Stimulated activated CD4-positive, alpha-beta T cell treated with anti-CD3 and anti-CD28 coated beads, Interleukin-15, amount 100 ng/mL, for 48 hours (primary cell): ENCODE measurements at places on chromosomes 5 and 9.

GRCh38 chr5:128591598-128592455 is 53.8 kb upstream of the FBN2 start:
- DNase-seq, result no peak

GRCh38 chr9:81632599-81632998 is 56.7 kb downstream of the TLE1 start:
- no peak for DNase-seq

DNA sequence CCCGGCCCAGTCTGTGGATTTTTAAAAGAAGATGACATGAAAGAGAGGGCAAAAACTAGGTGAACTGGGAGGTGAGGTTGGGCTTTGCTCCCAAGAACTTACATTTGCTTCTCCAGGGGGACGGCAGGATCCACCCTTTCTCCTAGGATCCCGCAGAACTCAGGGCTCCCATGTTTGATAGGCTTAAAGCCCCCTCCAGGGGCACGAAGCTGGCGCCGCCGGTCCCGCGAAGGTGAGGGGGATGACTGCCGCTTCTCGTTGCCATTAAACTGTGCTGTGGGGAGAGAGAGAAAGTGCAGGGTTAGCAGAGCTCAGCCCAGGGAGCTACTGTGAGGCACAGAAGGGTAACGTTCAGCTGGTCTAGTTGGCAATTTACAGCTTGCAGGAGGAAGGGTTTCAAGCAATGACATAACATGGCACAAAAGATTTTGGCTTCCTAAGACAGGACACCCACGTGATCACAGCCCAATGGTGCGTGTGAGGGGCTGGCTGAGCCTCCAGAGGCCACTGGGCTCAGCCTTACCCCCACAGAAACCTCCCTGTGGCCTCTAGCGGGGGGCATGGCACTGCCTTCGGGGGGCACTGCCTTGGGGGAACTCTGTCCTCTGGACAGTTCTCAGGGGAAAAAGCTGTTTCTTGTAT is 52.0 kb upstream of the SLC25A51 start:
- no peak for DNase-seq

DNA sequence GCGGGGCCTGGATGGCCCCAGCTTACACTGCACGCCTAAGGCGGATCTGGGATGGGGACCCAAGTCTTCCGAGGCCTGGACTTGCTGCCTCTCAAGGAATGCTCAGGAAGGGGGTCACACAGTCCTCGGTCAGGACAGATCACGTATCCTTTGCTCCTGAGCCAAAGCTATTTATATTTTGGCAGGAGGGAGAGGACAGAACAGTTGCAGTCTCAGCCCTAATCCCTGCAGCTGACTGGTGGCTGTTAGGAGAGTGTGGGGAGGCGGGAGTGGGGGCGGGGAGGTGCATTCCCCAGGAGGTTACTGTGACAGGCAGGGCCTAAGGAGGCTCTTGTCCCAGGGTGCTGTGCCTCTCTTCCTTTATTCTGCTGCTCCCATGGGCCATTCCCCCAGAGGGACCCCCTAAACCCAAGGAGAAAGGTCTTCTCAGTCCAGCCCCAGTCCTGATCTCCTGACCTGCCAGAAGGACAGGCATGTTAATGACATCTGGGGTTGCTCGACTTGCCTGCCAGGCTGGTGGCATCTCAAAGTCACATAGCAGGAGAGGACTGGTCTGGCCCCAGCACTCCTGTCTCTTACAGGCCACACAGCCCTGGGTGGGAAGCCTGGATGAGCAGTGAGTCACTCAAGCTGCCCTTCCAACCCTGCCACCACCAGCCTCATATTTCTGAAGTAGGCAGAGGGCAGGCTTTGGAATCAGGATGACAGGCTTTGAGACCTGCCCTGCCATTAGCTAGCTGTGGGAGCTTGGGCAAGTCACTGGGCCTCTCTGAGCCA is 51.9 kb downstream of the COL27A1 start:
- DNase-seq, result no peak

- no peak for DNase-seq
Measured at GRCh38 chr9:96398582-96399324, 15.2 kb upstream of the SLC35D2 start.

GRCh38 chr5:104018299-104018698 is 455.7 kb upstream of the NUDT12 start:
- no peak for DNase-seq

DNA sequence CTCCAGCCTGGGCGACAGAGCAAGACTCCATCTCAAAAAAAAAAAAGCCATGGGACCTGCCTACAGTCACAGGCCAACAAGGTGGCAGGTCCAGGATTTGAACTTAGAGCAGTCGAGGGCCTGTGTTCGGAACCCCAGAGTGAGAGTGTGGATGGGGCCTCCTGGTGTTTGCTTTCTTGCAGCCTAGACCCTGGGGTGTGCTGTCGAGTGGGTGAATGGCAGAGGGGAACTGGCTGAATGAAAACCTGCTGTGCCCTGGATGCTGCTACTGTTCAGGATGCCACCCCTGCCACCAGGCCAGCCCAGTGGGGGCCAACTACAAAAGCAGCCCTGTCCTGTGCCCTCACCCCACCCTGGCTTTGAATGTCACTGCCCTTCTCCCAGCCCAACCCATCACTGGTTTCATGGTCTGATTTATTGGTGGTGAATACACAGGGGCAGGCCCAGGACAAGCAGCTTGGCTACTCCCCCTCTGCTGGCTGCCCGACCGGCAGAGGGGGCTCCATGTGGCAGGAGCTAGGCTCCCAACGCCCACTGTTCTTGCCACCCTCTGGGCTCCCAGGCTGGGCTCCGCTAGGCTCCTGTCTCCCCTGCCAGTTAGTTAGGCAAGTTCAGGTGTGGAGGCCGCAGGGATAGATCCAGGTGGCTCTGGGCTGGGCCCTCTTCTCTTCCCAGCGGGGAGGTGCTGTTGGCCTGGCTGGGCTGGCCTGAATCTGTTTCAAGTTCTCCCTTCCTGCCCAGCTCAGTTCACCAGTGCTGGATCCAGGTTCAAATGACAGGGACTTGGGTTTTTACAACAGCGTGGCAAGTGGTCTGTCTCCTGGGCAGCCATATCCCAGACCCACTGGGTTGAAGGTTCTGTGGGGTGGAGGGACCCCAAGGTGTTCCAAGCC is 12.2 kb downstream of the FPGS start:
- no peak for DNase-seq

- DNase-seq, result no peak
Measured at GRCh38 chr9:33377089-33377715, 25.2 kb downstream of the AQP7 start.

- DNase-seq, result no peak
Measured at GRCh38 chr5:56080375-56081052, 85.8 kb upstream of the IL6ST start.

- no peak for DNase-seq
Measured at GRCh38 chr5:57216714-57217113, 42.9 kb downstream of the GPBP1 start.

DNA sequence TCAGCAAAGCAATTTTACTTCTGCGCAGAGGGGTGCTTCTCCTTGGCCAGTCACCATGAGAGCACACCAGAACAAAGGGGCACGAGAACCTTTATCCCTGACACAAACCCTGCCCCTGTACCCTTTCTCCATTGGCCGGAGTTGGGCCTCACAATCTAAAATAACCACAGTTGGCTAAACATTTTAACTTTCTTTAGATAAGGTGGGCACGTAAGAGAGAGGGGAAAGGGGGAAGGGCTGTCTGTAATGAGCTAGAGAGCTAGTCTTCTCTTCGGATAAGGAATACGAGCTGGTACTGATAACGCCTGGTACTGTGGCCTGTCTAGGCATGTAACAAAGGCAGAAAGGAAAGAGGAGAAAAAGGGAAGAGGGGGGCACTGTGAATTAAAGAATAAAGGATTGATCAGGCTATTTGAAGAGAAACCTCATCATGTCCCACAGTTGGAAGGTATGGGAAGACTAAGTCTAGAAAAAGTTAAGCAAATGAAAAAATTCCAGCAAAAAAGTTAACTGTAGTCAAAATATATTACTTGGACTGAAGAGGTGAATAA is 1.8 kb upstream of the IARS1 start:
- no peak for DNase-seq

DNA sequence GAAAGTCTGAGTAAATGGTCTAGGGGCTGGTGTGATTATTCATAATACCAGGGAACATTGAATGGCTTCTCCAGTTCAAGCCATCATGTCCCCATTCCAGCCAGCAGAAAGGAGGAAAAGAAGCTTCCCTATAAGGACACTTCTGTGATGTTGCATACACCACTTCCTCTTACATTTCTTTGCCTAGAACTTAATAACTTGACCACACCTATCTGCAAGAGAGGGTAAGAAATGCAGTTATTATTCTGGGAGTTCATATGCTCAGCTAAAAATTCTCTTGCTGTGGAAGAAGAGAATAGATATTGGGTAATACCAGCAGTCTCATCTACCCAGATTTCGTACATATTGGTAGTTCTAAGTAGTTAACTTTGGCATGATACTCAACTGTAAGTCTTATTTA is 166.1 kb downstream of the SLC28A3 start:
- no peak for DNase-seq

DNA sequence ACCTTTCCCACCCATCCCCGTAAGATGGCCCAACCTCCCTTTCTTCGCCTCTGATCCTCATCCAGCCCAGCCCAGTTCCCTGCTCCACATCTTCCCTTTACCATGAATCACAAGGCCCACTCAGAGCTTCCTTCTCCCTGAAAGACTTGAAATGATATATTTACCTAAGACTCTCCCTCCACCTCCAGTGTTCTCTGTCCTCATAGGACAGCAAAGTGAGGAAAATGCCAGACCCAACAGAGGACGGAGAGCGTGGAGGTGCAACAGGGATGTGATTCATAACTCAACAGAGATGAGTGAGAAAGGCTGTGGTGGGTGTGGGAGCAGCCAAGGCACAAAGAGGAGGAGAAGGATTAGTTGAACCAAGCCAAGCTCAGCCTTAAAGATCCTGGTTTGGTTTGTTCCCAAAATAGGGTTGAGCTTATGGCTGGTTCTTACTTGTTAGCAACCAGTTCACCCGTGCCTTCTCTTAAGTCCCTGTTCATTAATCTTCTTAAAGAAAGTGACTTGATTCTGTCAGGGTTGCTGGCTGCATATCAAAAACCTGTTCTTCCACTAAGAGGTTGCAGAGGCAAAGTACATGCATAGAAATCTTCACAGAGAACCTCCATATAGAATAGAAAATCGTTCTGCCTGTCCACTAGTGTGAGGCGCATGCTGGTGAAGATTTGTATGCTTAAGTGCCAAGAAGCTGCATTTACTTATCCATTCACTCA is 183.2 kb downstream of the ACTL7B start:
- DNase-seq, result no peak

DNA sequence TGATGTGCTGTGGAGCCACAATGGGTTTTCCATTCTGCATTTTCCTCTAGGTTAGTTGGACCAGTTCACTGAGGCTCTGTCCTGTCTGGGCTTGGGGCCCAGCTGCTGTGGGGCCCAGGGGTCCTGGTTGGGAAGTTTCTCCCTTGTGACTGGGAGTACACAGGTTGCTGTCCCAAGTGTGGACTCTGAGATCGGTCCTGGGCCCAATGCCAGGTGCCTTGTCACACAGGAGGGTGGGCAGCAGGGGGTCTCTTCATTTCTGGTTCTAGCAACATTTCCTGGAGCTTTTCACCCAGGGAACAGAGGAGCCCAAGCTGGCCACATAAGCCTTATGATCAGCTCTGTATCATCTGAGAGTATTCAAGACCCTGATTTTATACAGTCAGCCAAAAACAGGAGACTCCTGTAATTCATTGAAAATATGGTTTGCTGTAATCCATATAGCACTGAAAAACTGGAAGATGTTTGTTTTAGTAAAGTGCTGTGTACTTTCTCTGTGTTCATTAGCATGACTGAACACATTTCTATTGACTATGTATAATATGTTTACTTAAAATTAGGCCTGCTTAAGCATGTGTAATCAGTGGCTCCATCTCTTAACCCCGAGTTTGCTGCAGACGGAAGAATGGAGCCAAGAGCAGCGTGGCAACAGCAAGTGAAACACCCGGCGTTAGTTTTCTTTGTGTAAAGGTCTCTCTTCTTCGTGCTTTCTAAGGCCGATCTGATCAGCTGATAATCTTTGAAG is 62.5 kb downstream of the MVB12B start:
- no peak for DNase-seq

DNA sequence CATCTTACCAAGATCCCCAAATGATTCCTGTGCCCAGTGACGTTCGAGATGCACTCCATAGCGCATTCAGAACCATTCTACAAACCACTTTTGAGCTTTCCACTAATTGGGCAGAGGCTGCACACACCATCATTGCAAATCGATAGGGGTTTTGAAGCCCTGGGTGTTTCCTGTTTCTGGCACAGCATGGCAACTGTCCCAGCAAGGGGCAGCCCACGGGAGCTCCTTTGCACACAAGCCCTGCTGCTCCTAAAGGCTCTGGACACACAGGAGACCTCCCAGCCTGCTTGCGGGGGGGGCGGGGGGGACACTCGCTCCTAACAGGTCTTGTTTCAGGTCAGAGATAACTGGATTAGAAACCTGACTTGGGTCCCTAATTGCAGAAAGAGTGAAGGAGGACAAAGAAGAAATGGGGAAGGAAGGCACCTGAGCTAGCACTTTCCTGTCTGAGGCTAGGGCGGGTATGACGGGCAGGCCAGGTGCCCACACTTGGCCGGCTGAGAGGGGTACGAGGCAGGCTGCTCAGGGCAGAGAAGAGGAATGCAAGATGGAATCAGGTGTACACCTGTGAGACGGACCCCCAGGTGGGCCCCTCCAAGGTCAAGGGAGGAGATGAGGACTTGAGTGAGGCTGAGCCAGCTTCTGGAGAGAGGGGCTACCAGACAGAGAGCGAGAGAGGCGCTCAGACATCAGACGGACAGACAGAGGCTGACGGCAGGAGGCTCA is 820 bp downstream of the FBP1 start:
- DNase-seq, result no peak

DNA sequence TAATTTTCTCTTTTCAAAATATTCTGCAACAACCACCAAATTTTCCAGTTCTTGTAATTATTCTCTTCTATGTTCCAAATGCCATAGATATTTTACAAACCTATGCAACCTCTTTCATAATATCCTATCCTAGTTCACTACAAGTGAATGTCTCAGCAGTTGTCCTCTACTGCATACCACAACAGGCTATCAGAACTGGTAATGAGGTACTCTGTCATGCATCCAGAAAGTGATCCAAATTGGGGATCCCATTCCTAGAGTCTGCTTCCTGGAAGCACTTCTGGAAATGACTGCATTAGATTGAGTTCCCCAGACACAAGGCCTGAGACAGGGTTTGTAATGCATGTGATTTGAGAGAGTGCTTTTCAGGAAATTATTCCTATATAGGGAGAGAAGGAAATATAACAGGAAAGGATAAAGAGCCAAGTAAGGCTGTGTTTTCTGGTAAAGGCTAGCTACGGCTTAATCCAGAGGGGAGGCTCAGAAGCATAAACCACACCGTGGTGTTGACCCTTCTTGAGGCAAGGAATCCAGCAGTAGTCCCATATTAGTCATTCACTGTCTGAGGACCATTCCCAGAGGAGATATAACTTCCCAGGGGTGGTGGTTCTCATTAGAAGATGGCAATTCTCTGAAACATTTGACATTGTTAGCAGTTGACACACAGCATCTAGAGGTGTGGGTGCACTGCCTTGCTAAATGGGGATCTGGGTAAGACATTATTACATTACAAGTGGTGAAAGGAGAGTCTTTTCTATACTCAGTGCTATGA is 80.3 kb upstream of the FST start:
- DNase-seq, result no peak

GRCh38 chr5:51488803-51489642 is 105.8 kb downstream of the ISL1 start:
- DNase-seq, result no peak

- DNase-seq, result no peak
Measured at GRCh38 chr5:38756068-38756467, 89.7 kb upstream of the OSMR start.

- DNase-seq, result no peak
Measured at GRCh38 chr5:142598338-142598700, 87.6 kb downstream of the FGF1 start.
